ENCODE measurements at places on chromosomes 2 and 18.
A peak's percentile ranks its signal among the peaks of the same experiment; 100 is the strongest.

DNA sequence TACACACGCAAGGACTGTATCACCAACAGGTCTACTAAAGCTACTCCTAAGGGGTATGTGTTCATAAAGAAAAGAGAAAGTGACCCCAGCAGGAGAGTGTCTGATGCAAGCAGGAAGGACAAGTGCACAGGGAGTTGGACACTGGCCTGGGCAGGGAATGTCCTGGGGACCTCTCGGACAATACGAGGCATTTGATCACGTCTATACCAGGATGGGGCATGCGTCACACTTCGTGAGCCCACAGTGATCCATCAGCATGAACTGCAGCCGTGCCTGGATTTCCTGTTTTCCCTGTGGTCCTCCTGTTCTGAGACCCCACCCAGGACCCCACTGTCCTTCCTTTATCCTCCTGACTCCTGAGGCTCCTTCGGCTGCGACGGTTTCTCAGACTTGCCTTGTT is 113.9 kb downstream of the HDAC4 start:
- DNase-seq, result no peak

- no peak for DNase-seq
These were observed 5.1 kb upstream of the PPIG start for GRCh38 chr2:169579044-169579443.

DNA sequence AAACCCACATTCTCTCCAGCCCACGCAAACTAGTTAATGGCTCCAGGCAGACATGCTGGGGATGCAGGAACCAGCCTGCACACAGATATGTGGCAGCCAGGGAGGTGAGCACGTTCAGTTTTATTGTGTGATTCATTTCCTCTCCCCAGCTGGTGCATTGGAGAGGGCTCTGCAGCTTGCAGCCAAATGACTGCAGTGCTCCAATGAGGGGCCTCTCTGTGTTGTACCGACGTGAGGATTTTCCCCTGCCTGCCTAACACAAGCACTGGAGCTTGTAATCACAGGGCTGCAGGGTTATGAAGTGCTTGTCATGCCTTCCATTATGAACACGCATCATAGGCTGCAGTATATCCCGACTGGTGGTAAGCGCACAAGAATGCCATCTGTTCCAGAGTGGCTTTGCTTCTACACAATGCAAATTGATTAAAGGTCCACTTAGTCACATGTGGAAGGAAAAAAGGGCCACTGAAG is 92.3 kb upstream of the THUMPD2 start:
- DNase-seq, result peak; percentile 83

GRCh38 chr2:86068136-86068588 is 37.5 kb downstream of the POLR1A start:
- no peak for DNase-seq

GRCh38 chr18:55265984-55266383 is 306.7 kb upstream of the CCDC68 start:
- peak; percentile 47 for DNase-seq

DNA sequence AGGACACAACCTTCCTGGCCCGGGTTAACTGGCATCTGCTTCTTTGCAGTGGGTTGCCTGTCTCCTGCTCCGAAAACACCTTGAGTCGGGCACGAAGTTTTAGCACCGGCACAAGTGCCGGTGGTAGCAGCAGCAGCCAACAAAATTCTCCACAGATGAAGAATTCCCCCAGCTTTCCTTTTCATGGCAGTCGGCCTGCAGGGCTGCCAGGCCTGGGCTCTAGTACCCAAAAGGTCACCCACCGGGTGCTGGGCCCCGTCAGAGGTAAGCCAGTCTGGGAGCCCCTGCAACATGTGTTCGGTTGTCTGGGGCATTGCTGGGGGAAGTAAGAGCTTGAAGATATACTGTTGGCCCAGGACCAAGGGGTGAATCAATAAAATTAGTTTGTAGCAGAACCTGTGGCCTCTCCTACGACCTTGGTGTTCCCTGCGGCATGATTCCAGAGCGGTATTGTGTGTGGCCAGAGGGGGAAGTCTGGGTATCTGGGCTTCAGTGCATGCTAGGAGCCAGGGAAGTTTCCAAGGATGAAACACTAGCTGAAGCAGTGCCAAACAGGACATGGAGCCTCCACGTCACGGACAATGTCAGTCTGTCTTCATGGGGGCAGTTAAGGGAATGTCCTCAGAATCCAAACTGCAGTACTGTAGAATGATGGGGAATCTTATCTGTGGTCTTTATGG is 7.8 kb downstream of the AGBL5 start:
- DNase-seq, result no peak

Measured in amniotic epithelial cell (primary cell).